ENCODE measurements at places on chromosomes 11 and 22.

GRCh38 chr11:77129842-77130756 is 2.1 kb downstream of the MYO7A start:
- no peak for DNase-seq

GRCh38 chr11:16669799-16670415 is 68.5 kb upstream of the C11orf58 start:
- no peak for DNase-seq

GRCh38 chr11:104843150-104843836 is 55.0 kb downstream of the CASP12 start:
- DNase-seq: no peak

- no peak for DNase-seq
These were observed 34.7 kb upstream of the TOLLIP start for GRCh38 chr11:1344056-1344635.

DNA sequence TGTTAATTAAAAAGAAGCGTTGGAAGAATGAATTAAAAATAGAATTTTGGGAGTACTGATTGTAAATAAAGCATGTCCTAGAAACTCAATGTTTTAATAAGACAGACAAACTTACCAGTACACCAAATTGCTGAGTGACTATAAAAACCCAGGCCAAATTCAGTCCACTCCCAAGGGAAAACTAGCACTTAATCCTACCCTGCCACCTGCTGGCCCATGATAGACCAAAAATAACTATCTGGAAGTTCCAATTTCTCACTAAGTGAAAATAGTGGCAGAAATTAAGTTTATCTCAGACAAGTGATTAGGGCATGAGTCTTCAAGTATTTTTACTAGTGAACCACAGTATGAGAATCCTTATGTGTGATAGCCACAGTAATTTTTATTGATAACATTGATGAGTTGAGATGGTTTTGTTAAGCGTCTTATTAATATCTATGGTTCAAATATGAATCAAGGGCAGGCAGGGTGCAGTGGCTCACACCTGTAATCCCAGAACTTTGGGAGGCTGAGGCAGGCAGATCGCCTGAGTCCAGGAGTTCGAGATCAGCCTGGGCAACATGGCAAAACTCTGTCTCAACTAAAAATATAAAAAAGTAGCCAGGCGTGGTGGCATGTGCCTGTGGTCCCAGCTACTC is 9.8 kb upstream of the DDX10 start:
- DNase-seq: no peak

DNA sequence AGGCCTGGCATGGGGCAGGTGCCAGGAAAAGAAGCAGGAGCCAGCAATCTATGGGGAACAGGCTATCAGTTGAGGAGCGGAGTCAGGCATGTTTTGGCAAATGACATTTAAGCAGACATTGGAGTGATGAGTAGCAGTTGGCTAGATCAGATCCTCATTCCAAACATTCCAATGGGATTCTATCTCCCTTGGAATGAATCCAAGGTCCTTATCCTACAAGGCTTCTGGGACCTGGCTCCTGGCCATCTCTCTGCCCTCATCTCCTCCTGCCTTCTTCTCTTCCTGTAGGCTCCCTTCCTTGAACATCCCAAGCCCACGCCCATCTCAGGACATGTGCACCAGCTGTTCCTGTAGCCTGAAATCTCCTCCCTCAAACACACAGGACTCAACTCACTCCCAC is 1074.5 kb downstream of the TBC1D22A start:
- DNase-seq: no peak

GRCh38 chr22:30485362-30485988 is 13.7 kb upstream of the SEC14L3 start:
- DNase-seq: peak; percentile 79

- DNase-seq: no peak
These were observed 3.3 kb downstream of the FGF19 start for GRCh38 chr11:69700278-69701140.

DNA sequence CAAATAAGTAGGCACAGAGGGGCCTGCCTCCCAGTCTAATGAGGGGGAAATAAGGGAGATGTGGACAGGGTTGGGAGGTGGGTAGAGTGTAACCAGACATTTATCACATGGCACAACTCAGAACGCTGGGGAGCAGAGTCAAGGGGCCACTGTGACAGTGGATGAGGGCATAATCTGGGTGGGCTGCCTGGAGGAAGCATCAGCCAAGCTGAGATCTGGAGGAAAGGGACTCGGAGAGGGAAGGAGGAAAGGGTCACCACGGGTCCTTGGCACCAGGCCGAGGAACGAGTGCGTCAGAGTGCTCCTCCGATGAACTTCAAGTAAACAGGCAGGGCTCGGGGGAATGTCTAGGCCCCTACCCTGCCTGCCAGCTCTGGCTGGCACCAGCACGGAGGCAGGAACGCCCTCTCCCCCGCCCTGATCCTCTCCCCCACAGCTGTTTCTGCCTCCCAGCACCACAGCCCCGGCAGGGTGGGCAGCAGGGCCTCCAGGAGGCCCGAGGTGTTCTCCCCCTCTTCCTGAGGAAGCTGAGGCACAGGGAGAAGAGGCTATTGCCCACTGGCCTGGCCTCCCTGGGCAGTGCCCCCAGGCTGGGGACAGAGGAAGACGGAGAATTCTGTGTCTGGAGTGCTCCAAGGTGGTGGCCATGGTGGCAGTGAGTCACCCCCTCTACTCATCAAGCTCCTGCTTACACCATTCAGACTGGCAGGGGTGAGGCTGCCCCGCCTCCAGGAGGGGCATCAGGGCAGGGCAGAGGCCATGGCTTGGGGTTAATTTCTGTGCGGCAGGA is 4.2 kb downstream of the ALDH3B1 start:
- no peak for DNase-seq

DNA sequence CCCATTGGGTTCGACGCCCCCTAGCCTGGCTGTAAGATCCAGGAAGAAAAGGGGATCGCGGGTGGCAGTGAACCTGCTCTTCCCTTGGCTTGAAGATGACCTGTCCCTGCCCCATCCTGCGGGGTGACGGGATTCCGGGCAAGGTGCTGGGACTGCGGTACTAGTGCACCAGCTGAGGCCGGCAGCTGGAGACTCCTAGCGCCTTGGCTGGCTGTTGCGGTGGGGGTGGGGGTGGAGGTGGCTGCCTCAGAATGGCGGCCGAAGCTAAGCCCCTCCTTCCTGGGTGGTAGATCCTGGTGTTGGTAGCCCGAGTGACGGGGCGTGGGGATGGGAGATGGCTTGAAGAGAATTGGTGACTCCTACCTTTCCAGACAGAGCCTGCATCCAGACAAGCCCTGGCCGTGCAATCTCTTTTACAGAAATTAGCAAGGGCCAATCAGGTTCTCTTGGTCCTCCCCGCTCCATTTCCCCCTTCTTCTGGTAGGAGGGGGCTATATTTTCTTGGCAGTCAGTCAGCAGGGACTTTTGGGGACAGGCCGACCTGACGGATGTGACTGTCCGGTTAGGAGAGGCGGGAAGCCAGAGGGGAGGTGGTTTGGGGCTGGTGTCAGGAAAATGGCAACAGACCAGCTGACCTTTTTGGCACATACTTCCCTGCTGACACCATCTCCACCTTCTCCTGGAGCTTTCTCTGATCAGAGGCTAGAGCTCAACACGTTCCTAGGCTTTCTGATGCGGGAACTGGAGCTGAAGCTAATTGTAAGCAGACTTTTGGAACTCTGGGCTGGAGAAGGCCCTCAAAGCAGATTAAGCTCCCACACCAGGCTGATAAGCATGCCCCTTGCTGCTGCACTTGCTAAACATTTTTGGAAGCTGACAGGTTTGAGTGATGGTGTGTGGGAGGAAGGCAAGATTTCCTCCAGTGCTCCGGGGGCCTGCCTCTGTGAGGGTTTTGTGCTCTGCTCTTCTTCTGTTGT is 2.0 kb downstream of the NAV2 start:
- no peak for DNase-seq

DNA sequence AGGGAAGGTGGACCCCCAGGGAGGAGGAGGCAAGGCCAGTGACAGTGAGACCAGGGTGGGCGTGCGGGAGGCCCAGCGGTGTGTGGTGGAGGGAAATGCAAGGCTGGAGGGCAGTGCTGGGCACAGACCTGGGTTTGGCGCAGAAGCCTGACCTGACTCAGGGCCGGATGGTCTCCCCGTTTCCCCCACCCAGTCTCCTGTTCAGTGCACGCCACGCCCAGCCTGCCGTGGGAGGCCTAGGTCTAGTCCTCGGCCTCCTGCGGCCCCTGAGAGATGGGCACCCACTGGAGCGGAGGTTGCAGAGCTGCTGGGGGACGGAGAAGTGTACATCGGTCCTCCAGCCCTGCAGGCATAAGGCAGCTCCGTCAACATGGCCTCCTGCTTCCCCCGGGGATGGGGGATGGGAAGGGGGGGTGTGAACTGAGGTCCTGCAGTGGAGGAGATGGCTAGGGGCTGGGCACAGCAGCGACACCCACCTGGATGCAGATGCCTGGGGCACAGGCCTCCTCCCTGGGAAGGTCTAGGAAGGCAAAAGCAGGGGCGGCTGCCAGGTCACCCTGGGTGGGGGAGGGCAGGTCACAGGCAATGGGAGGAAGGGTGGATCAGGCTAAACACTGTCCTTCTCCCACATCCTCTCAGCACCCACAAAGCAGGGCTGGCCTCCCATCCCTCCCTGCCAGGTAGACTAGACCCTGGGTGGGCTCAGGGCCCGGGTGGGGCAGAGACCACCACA is 15.9 kb downstream of the IL17REL start:
- DNase-seq: no peak

DNA sequence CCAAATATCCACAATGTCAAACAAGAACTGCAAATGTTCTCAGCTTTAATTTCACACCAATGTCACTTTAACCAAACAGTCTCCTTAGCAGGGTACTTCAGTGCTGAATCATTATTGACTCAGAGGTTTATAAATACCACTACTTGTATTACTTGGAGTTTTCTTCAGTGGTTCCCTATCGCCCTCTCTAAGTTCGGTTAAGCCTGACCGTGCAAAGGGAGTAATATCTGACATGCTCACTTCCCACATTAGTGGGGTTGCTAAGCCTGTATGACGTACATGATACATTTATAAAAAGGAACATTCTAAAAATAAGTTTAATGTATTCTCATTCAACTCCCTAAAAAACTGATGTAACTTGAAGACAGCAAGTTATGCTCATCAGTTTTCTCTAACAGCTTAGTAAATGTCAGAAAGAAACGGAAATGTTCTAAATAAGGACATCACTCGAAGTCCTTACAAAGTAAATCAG is 93.1 kb upstream of the ZC3H12C start:
- DNase-seq: no peak

GRCh38 chr11:125174686-125175085 is 10.1 kb downstream of the PKNOX2 start:
- no peak for DNase-seq

GRCh38 chr11:75076671-75077070 is 20.0 kb downstream of the OR2AT4 start:
- DNase-seq: no peak

DNA sequence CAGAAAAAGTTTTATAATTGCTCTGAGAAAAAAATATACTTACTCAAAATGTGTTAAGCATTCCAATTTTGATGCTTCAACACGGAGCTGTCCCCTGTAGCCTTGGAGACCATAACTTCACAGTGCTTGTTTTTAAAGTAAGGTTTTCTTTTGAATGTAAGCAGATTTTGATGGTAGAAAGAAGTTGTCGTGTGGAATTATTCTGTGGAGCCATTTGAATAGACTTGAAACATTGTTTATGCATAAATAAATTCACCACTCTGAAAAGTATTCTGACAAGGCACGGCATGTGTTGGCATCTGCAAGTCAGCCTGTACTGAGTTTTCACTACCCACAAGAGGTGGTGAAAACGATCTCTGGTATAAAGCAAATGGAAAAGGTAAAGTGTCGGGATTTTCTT is 115.5 kb downstream of the UVRAG start:
- DNase-seq: no peak

DNA sequence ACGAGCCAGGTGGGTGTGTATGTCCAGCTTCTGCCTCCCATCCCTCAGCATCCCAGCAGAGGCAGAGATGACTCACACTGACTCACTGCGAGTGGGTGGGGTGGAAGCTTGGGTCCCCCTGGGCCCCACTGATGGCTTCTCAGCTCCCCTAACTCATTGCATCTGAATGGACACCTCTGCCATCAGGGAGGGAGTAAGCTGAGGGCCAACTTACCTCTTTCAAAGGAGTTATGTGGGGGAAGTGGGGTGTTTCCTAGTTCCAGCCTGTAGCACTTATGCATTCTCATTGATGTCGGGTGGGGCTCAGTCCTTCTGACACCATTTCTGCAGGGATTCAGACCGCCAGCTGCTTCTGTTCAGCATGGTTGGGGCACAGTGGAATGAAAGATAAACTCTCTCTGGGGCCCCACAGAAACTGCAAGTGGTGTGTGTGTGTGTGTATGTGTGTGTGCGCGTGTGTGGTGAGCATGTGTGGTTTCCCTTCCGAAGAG is 1425.8 kb downstream of the TBC1D22A start:
- DNase-seq: no peak

GRCh38 chr11:31863170-31863832 is 52.2 kb upstream of the PAX6 start:
- DNase-seq: no peak

DNA sequence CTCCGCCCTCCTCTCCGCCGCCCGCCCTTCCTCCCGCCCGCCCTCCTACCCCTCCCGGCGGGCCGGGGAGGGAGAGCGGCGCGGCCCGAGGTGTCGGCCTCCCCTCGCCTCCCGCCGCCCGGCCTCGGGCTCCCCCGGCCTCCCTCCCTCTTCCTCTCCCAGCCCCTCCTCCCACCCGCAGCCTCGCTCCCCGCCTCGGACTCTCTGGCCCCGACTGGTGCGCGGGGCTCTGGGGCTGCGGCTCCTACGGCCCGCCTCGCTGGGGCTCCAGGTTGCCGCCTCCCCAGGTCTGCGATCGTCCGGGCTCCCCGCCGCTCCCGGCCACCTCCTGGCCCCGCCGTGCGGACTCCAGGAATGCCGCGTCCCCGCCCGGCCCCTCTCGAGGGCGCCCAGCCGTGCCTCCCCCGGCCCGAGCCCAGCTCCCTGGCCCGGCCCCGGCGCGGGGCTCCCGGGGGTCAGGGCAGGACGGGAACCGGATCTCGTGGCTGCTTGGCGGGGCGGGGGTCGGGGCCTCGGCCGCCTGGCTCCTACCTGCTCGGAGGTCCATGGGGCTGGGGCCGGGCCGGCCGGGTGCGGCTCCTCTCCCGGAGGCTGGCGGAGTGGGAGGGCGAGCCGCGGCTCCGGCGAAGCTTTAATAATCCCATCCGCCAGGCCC is at the start of gene CLCF1:
Gene CLCF1 (minus strand): TSS at position 606 of the 655 bp plus-strand sequence. CDS start 59 bp downstream, at position 547.
- DNase-seq: no peak

GRCh38 chr11:87031433-87032170 is 6.1 kb upstream of the TMEM135 start:
- DNase-seq: no peak

DNA sequence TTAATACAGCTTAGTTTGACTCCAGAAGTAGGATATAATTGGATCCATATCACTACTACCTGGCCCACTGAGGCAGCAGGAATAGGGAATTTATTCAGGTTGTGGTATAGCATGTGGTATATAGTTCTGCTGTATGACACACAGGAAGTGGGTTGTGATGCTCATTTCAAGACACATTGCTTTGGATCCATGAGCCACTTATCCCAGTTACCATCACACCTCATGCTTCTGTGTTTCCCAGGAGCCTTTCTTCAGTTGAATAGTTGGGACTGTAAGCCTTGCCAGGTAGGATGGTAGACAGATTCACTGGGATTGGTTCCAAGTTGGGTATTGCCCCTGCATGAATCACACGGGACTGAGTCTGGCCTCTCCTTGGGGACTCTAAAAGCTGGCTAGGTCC is 9.9 kb upstream of the SLC37A2 start:
- no peak for DNase-seq

GRCh38 chr22:28208036-28208435 is 289.0 kb upstream of the PITPNB start:
- no peak for DNase-seq

- no peak for DNase-seq
These were observed 450.8 kb downstream of the SOX6 start for GRCh38 chr11:15905366-15906104.

- DNase-seq: no peak
These were observed 31.3 kb upstream of the OPCML start for GRCh38 chr11:133563505-133564025.

All from central memory CD8-positive, alpha-beta T cell (primary cell).